ENCODE measurements at places on chromosomes 3 and 15.

- DNase-seq: no peak
Observed at GRCh38 chr15:93683651-93684050, 547.7 kb upstream of the MCTP2 start.

GRCh38 chr15:58214591-58215340 is 76.6 kb downstream of the AQP9 start:
- no peak for DNase-seq

DNA sequence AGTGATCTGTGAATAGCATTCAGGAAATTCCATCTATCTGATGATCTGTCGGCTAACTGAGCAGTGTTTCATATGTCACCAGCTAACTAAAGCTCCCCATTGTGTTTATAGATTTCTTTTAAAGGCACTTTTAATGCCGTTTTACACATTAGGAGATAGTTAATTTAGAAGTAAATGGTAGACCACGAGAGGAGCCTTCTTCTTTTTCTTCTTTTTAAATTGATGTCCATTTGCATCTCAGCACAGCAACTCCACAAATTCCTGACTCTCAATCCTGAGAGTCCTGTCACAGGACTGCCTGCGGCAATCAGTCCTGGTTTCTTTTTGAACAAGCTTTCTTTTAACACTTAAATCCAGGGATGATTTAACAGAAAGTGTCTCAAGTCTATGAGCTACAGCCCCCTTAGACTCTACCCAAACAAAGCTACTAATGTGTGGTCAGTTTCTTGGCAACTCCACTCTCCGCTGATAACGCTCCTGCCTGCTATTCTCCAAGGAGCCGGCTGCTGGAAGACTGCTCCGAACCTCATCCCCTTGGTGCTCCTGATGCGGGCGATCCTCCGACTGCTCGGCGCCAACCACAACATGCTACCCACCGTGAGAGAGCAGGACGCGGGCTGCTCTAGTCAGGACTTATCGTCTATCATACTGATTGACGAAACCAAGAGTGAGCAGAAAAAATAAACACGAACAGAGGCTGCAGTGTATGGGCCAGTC is 421.4 kb downstream of the MECOM start:
- DNase-seq: no peak

DNA sequence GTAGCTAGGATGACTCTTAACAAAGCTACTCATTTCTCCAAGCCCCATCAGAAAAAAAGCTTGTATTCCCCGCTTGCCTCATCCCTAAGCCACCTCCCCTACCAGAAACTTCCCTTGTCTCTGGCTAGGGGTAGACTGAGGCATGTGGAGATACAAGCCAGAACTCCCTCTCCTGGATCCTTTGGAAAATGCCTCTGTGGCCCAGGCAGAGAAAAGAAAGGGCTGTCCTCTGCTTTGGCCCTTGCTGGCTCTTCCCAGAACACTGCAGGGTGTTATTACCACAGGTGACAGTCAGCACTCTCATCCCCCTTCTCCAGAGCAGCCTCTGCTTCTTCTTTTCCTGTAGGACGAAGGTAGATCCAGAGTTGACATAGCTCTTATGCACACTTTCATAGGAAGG is 15.2 kb downstream of the RMDN3 start:
- no peak for DNase-seq

GRCh38 chr15:93126599-93126998 is 37.6 kb upstream of the RGMA start:
- no peak for DNase-seq

- no peak for DNase-seq
Observed at GRCh38 chr15:68626739-68627138, 47.9 kb downstream of the CORO2B start.

- no peak for DNase-seq
Observed at GRCh38 chr15:34821831-34822230, 26.5 kb upstream of the ACTC1 start.

DNA sequence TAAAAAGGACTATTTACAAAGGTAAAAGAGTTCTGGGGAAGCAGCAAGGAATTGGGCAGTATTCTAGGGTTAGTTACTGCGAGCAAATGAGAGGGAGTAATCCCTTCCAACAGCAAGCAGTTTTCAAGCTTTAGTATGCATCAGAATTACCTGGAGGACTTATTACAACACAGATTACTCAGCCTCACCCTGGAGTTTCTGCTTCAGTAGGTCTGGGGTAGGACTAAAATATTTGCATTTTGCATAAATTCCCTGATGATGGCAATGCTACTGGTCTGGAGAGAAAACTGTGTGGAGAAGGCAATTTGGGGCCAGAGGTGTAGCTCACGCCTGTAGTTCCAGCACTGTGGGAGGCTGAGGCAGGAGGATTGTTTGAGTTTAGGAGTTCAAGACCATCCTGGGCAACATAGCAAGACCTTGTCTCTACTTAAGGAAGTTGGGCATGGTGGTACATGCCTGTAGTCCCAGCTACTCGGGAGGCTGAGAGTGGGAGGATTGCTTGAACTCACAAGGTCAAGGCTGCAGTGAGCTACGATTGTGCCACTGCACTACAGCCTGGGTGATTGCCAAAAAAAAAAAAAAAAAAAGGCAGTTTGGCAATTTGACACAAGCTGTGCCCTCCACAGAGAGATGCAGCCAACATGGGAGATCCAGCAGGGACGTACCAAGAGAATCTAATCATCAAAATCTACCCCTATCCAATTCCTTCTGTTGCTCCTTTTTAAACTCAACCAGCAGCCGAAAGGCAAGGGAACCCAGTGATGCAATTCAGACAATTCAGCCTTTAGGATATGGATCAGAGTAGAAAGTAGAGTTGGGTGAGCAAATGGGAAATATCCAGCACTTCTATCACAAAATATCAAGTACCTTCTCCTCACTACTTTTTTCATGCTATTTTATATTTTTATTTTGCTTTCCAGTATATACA is 27.1 kb upstream of the AP4E1 start:
- DNase-seq: no peak

GRCh38 chr3:54783611-54784010 is 144.2 kb downstream of the LRTM1 start:
- no peak for DNase-seq

DNA sequence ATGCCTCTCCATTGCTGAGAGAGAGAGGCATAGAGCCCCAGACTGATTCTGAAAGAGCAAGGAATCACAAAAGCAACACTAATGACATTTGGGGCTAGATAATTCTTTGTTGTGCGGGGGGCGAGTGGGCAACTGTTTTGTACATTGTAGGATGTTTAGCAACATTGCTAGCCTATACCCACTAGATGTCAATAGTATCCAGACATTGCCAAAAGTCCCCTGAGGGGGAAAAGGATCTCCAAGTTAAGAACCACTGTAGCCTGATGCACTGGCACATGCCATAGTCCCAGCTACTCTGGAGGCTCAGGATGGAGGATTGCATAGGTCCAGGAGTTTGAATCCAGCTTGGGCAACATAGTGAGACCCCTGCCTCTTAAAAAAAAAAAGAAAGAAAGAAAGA is 22.8 kb upstream of the GOLM2 start:
- DNase-seq: no peak

- DNase-seq: no peak
Observed at GRCh38 chr3:138254216-138254615, 67.1 kb downstream of the ARMC8 start.

- DNase-seq: no peak
Observed at GRCh38 chr3:129181819-129182218, 1.9 kb downstream of the CNBP start.

GRCh38 chr3:130904491-130904890 is 10.6 kb downstream of the ATP2C1 start:
- DNase-seq: no peak

- DNase-seq: no peak
Observed at GRCh38 chr15:51137024-51137423, 42.3 kb upstream of the TNFAIP8L3 start.

DNA sequence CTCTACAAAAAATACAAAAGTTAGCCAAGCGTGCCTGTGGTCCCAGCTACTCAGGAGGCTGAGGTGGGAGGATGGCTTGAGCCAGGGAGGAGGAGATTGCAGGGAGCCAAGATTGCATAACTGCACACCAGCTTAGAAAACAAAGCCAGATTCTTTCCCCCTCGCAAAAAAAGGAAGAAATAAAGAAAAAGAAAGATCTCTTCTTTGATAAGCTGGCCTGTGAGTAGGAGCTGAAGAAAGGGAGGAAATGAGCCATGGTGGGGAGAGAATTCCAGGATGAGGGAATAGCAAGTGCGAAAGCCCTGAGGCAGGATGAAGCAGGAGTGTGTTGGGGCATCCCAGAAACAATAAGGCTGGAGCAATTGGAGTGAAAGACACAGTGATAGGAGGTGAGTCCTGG is 24.5 kb upstream of the TOP2B start:
- DNase-seq: no peak

DNA sequence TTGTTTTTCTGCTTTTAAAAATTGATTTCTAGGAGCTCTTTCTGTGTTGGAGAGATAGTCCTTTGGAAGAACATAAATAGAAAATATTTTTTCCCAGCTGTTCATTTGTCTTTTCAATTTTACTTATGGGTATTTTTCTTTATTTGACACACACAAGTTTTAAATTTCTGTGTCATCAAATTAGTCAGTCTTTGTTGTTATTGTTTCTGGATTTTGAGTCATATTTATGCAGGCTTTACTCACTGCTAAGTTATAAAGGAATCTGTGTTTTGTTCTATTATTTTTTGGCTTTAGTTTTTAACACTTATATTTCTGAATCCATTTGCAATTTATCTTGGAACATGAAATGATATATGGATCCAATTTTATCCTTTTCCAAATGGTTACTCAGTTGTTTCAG is 5.9 kb upstream of the GHSR start:
- DNase-seq: no peak

DNA sequence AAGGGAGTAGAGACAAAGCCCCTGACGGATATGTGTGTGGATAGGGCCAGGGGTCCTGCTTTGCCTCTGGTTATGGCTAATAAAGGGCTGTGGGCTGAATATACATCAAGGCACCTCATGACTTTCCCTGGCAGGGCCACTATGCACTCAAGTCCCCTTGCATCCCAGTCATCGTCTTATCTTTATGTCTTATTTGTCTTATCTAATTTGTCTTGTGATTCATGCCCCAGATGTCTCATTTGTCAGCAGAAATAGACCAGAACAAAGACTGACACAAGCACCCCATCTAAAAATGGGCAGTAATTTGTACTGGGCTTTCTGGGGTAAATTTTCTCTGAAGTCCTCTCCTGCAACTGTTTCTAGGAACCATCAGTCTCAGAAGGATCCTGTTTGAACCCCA is 68.6 kb downstream of the ITGA11 start:
- no peak for DNase-seq

DNA sequence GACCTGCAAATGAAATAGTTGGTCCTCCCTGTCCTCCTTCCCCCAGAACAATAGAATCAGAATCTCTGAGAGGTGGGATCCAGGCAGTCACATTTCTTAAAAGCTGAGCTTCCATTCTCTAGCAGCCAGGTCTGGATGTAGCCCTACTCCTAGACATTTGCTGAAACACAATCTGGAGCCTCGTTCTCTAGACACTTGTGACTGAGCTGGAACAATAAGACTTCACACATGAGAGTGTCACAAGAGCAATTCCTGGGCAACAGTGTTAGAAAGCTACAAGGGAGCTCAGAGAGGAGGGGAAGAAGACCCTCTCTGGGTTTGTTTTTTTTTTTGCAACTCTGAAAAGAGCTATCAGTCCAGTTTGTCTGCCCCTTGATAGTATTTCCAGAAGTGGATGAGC is 14.5 kb downstream of the CORO2B start:
- DNase-seq: no peak

DNA sequence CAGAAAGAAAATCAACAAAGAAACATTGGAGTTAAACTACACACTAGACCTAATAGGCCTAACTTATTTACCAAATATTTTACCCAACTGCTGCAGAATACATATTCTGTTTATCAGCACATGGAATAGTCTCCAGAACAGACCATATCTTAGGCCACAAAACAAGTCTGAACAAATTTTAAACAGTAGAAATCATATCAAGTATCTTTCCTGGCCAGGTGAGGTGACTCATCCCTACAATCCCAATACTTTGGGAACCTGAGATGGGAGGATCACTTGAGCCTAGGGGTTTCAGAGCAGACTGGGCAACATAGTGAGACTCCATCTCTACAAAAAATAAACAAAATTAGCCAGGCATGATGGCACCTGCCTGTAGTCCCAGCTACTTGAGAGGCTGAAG is 18.1 kb upstream of the KPNA4 start:
- DNase-seq: no peak

- no peak for DNase-seq
Observed at GRCh38 chr3:15959434-15959811, 161.6 kb upstream of the ANKRD28 start.

DNA sequence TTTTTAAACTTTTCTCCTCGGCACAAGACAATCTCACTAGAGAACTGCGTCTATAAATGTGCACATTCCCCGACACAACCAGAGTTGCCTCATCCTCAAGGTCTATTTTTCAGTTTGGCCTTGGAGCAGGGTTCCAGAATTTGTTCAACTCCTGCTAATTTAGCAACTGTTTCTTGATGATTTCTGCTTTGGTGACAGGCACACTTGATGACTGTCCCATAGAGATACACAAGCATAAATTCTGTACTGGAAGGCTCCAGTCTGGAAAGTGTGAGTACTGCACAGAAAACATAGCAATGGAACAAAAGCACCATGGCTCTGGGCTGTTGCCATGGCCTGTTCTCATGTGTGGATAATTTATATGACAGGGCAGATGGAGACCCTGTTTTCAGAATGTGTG is 379.6 kb upstream of the PDZRN3 start:
- DNase-seq: no peak

DNA sequence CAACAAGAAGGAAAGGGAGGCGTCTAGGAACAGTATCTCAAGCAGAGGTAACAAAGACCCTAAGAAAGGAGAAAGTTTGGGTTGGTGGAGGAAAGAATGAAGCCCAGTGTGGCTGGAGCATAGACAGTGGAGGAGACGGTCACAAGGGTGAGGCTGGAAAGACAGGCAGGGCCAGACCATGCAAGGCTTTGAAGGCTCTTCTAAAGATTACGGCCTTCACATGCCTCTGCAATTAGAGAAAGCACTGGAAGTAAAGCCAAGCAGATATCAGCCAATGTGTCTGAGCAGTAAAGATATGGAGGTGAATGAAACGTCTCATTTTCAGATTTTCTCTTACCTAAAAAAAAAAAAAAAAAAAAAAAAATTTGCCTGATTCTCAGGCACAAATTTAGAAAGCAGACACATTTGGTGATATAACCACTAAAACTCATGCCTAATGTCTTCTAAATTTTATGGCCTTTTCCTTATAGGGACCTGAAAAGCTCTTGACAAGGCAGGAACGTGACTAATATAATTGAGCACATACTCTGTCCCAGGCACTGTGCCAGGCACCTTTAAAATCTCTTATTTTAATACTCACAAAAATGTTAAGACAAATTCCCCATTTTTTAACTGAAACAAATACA is 184.1 kb downstream of the MECOM start:
- no peak for DNase-seq

DNA sequence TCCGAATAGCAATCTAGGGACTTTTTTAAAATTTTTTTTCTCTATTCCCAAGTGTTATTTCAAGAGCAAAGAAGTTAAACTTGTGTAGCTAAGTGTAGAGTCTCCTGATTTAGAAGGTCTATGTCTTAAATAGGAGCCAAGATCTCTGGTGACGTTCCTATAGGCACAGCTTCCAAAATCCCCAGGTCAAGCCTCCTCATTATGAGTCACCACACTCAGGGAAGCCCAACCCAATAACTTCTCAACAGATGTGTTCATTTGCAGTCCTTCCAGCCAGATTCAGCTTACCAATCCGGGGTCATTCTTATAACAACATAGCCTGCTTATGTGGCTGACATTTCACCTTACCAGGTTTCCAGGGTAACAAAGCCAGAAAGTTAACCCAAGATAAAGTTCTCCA is 270.3 kb downstream of the IL5RA start:
- no peak for DNase-seq

Measured in T-helper 2 cell (primary cell).